Caco-2 (cell line): ENCODE measurements at places on chromosomes 3 and 15.

- no peak for DNase-seq
Measured at GRCh38 chr3:70543493-70543892, 231.1 kb upstream of the MDFIC2 start.

DNA sequence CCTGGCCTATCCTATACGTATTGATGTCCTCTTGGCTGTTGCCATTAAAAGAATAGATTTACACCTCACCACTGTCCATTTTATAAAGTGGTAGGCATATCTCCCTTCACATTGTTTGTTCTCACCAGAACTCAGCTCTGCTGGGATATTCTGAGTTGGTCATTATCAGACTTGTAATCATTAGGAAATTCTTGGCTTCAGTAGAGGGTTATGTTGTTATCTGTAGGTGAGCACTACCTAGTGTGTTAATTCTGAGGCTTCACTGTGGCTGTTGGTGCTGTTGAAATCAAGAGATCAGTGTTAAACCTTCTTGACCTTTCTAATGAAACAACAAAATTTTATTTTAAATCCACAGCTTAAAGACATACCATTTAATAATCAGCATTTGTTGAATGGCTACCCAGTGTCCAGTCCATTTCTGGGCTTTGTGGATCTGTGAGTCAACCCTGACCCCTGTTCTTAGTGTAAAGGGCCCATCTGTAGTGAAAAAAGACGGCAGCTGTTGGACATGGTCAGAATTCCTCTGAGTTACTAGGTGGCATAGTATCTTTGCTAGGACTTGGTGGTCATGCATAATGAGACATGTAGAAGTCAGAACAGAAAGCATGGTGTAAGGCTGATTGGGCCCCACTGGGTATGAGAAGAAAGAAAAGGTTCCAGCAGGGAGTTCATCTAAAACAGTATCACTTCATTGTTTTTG is 32.9 kb upstream of the P4HTM start:
- DNase-seq: no peak

GRCh38 chr3:177041021-177041729 is 156.1 kb downstream of the TBL1XR1 start:
- DNase-seq: no peak

- DNase-seq: no peak
Measured at GRCh38 chr15:49904296-49904695, 214.7 kb downstream of the ATP8B4 start.

DNA sequence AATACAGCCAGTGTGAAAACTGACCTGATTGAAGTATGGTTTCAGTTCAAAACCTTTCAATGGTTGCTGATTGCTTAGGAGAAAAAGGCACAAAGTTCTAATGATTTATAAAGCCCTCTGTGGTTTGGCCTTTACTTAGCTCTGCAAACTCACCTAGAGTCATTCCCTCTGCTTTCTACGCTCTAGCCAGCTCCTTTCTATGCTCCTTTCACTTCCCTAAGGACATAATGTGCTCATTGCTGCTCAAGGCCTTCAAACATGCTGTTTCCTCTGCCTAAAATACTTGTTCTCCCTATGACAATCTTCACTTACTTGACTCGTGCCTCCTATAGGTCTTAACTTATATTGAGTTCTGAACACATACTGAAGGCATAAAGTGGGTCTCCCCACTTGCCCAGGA is 19.0 kb downstream of the RPL39L start:
- no peak for DNase-seq

DNA sequence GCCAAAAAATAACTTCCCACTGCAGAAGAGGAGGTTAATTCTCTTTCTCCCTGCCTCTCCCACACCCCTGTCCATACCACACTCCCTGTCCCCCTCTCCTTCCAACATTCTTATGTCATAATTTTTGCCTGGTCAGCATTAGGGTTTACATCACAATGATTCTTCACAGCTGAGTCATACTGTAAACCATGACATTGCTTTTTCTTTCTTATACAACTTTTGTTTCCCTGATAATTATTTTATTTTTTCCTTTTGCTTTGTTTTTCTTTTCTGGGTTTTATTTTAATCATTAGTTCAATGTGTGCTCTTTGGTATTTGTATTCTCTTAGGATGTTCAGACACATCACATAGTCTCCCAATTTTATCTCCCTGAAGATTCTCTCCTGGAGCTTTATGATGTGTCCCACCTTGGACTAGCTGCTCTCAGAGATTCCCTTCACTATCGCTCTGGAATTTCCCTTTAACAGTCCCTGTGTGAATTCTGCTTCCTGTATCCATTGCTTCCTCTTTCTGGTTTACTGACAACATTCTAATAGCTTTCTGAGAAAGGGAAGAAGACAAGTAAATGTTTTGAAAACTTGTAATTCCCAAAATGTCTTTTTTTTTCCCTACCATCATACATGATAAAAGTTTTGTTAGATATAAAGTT is 70.7 kb downstream of the SOX2 start:
- DNase-seq: no peak

- no peak for DNase-seq
Measured at GRCh38 chr3:71397046-71397445, 186.5 kb downstream of the FOXP1 start.

GRCh38 chr15:85897895-85898717 is 103.4 kb upstream of the KLHL25 start:
- DNase-seq: no peak

- no peak for DNase-seq
Measured at GRCh38 chr3:160746976-160747375, 9.1 kb upstream of the PPM1L start.

GRCh38 chr3:52524258-52524751 is 9.4 kb downstream of the NT5DC2 start:
- DNase-seq: no peak
